ENCODE measurements at places on chromosomes 2 and 18. TPM values are rescaled to one million over a fixed set of nuclear protein-coding genes. Genes with fewer than 3 reads are reported as not detected.

DNA sequence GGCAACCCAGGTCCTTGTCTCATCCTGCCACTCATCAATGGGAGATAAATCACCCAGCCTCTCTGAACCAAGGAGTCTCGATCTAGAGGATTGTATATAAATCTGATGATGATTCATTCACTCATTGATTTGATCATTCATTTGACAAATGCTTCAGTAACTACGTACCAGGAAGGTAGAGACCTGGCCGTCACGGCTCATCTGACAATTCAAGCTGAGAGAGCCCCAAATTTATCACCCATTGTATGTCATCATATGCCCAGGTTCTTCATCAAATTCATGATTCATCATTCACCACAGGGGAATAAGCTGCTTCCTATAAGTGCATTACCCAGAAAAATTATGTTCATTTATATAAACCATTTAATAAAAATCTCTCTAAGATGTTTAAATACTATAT lies 116.9 kb downstream of the FAM161A start:
- DNase-seq, result no peak

DNA sequence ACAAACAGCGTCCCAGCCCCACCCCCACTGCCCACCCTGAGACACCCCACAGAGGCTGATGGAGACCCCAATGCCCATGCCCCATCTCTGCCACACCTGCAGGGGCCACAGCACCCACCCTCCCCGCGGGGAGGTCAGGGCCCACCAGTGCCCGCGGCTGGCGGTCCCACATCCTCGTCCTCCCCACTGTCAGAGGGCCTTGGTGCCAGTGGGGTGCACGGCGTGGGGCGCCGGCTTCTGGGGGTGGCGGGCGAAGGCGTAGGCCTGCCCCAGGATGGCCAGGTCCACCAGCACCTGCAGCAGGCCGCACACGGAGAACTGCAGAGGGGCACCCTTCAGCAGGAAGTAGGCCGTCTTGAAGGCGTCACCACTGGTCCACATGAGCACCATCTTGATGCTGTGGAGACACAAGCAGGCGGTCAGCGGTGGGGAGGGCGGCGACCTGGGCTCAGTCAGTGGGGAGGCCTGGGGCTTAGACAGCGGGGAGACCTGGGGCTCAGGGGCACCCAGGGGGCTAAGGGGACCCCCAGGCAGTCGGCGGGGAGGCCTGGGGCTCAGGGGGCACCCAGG lies 47.6 kb downstream of the SLC66A2 start:
- no peak for DNase-seq

DNA sequence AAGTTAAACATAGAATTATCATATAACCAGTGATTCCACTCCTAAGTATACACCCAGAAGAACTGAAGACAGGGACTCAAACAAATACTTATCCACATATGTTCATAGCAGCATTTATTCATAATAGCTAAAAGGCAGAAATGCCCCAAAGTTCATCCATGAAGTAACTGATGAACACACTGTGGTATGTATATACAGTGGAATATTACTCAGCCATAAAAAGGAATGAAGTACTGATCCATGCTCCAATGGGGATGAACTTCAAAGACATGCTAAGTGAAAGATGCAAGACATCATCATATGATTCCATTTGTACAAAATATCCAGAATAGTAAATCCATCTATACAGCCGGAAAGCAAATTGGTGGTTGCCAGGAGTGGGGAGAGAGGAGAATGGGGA lies 157.5 kb downstream of the LAMA1 start:
- no peak for DNase-seq

DNA sequence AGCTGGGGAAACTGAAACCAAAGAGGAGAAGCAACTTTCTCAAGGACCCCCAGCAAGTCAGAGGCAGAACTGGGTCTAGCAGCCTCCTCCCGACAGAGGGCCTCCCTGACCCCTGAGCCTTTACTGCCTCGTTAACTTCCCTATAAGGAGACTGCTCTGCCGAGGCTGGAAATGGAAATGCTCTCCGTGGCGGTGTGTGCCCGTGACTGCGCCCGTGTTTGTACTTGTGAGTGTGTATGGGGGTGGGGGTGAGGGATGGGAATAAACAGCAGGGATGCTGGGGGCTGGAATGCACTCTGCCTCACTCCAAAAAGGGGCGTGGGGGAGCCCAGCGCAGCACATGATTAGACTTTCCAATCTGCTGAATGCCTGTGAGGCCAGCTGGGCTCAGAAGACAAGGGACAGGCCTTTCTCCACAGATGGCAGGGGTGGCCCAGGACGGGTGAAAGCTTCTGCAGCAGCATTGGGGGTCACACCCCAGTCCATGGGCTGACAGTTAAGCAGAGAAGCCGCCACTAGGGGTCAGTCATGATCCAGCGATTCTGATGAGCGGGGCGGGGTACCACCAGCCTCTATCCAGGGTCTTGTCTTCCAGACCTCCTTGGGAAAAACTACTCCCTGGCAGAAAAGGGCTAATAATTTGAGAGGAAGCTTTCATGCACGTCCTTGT lies 26.8 kb downstream of the MPHOSPH10 start:
- no peak for DNase-seq

GRCh38 chr2:131092458-131093005 lies 728 bp downstream of the FAM168B start:
- no peak for DNase-seq

DNA sequence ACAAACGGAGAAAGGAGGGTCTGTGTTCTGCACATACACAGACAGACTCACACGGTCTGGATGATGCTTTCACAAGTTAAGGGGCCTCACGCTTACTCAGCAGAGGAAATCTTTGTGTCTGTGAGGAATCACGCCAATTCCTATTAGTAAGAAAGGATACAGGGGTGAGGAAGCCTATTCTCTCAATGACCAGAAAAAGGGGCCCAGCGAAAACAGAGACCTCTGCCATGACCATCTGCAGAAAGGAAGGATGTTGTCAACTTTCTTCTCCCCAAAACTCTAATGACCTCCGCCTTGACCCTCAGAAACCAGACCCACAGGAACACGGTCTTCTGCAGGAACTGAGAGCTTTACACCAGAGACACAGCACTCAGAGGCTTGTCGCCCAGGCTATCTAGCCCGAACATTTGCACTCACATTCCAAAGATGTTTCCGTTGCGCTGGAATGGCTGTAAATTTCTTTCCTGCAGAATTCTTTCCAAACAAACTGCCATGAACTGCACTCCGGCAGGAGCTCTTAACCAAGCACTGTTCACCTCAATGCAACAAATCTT lies 186.3 kb downstream of the TCF4 start:
- no peak for DNase-seq

DNA sequence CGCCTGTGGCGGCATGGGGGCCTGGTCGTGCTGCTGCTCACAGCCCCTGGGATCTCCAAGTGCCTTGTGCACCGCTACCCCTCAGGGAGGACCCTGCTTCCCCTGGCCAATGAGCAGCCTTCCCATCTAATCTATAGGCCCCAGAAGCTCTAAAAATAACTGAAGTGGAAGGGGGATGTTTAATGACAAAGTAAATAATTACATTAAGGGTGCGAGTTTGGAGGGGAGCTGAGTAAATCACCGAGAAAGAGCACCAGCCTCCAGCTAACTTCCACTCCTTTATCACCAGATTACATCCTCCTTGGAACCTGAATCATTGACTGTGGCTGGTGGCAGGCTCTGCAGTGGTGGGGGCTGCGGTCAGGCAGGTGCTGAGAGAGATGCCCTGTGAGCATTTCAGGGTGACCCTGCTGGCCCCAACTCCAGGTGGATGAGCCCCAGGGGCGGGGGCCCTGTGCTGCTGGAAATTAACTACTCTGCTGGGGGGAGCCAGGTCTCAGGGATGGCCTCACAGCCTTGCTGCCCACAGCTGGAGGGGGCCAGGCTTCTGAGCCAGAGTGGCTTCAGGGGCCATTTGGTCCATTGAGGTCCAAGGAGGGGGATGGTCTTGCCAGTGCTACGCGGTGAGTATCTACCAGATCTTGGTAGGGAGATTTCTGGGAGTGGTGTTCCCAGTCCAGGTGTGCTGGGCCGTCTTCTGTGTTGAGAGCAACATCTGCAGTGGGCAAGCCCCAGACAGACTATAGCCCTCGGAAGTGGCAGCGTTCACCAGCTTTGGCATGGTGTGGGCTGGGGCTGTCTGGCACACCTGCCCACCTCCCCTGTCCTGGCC lies 74.2 kb downstream of the GLI2 start:
- no peak for DNase-seq

- DNase-seq, result no peak
Measured at GRCh38 chr2:238055841-238056240, 5.0 kb upstream of the SCLY start.

DNA sequence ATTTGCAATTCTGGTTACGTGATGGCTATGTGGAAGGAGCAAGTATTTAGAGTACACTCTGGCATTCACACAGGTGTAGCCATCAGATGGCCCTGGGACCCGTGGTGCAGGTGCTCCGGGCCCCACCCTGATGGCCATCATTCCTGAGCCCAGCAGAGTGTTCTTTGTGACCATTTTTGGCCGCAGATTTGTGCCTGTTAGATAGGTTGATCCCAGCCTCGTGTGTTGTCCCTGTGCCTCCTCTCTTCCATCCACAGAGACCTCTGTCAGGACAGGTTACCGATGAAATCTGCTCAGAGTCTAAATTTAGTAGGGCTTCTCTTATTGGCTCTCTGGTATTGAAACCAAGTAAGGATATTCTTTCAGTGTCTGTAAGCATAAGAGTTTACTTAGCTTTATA lies 33.9 kb downstream of the MAPRE2 start:
- no peak for DNase-seq

Gene BOLL
- total RNA-seq, result not detected

Gene SERPINB12
- not detected for total RNA-seq

Gene KCNJ3
- total RNA-seq, result under 0.01 TPM

Gene NBAS
- total RNA-seq, result 59.1 TPM

Gene DES
- total RNA-seq, result 29.5 TPM

Measured in breast epithelium (tissue), 4 donors.